ENCODE measurements at places on chromosomes 5 and 9.

- DNase-seq: no peak
Observed at GRCh38 chr5:178123094-178123965, 7.5 kb upstream of the RMND5B start.

DNA sequence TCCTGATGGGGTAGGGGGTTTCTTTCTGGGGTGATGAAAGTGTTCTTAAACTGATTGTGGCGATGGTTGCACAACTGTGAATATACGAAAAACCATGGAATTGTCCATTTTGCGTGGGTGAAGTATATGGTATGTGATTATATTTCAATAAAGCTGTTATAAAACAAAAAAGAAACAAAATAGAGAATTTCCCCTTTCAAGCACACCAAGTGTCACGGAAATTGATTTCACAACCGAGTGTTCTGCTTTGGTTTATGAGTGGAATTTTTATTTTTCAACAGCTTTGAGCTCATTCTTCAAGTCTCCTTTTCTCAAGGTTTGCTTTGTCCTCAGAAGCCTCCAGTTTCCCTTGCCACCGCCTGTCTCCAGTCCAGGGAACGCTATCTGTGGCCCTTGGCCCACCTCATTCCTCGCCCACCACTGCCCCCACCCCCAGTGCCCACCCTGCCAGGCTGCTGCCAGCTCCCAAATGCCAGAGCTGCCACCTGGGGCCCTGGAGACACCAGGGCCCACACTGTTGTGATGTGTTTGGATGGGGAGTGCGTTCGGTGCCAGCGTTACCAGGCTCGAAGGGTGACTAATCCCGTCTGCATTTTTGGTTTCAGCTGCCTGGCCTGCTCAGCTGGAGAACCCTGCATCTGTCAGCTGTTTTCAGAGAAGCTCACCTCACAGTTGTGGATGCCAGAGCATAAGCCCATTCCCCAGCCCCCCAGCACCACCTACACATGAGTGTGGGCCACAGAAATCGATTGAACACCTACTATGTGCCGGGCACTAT lies 30.4 kb downstream of the DUSP1 start:
- no peak for DNase-seq

GRCh38 chr9:99249619-99250018 lies 27.5 kb downstream of the SEC61B start:
- DNase-seq: no peak

- no peak for DNase-seq
Observed at GRCh38 chr9:98935071-98935505, 8.6 kb upstream of the COL15A1 start.

DNA sequence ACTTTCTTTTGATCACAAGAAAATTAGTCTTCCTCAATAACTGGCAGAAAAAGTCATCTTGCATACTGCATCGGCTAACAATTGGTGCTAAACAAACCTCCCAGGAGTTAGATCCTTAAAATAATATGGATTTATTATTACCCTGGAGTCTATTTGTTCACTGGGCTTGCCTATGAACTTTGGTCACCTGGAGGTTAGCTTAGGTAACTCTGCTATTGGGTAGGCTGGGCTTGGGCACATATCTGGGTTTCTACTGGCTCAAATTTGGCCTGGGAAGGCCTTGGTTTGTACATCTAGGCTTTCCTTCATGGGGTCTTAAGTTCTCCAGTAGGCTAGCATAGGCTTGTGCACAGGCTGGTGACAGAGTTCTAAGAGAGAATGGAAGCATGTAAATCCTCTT lies 279.9 kb downstream of the RASEF start:
- no peak for DNase-seq

- DNase-seq: no peak
Observed at GRCh38 chr5:7869474-7870136, 657 bp downstream of the MTRR start.

DNA sequence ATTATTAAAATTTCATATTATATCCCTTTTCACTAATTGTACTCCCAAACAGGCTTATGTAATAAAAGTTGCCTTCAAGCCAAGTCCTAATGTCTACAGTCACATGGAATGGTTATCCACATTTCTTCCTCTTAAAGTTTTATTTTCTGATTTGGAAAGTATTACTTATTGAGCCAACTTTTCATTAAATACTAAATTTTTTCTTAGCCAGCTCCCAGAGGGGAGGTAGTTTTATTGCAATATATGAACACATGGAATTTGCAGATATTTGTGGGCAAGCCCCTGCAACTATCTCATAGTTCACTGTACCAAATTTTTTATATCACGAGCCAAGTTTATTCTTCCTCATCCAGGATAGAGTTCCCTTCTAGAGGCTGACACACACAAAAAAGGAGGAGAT lies 332.8 kb upstream of the PTGER4 start:
- no peak for DNase-seq

GRCh38 chr5:38347896-38348295 lies 89.5 kb downstream of the EGFLAM start:
- no peak for DNase-seq

- DNase-seq: no peak
Observed at GRCh38 chr9:121308765-121309164, 40.8 kb downstream of the GSN start.

DNA sequence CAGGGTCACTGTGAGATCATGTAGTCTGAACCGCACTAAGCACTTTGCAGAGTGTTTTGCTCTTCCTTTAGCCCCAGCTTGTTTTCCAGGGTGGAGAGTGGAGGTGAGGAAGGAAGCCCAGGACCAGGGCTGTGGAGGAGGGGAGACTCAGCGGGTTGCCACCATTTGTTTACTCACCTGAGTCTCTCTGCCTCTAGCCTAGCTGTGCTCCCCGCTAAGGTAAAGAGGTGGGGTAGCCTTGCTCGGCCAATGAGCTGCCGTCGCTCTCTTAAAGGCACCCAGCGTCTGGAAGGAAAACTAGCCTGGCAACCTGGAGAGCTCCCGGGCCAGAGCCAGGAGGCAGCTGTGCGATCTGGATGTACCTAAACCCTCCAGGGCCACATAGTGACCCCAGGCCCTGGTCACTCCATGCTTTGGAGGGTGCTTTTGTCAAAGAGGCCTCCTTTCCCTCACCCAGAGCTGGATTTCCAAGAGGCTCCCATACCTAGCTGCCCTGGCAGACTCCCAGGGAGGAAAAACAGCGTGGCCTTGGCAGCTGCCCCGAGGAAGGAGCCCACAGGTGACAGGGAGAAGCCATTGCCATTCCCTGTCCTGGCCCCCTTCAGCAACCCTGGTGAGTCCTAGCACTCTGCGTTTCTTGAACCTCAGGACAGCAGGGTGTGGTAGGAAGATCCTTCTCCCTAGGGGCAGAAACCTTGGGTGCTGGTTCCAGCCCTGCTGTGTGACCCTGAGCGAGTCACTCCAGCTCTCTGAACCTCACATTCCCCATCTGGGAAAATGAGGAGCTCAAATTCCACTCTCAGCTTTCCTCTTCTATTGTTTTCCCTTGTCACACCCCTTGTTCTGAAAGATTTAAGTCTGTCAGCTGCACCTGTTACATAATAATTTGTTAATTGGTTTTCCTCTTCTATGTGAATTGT lies 42.4 kb upstream of the LARP1 start:
- no peak for DNase-seq

DNA sequence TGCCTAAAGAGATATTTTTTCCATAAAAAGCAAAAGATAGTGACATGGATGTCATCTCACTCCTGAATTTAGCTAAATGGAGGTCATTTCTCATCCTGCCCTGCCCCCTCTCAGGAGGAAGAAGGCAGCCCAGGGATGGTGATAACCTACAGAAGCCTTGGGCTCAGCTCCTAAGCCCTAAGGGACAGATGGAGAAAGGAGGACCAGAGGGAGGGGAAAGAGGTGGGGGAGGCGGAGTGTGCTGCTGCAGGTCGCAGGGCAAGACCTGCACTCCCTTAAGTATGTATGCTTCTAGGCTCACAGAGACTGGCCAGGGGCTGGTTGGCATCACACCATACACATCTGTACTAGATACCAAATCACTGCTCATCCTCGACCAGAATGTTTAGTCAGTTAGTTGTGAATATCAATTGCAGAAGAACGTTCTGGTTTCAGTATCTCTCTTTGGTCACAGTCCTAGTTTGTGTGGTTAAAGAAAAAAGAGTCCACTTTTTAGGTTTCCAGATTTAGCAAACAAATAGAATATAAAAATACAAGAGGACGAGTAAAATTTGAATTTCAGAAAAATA lies 18.4 kb upstream of the CDKN2AIPNL start:
- no peak for DNase-seq

DNA sequence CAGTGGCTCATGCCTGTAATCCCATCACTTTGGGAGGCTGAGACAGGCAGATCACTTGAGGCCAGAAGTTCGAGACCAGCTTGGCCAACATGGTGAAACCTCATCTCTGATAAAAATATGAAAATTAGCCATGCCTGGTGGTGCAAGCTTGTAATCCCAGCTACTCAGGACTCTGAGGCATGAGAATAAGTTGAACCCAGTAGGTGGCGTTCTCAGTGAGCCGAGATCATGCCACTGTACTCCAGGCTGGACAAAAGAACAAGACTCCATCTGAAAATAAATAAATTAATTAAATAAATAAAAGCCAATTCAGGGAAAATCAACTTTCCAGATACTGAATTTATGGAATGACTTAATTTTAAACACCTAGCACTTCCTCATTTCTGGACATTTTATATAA lies 1722.1 kb downstream of the MAT2B start:
- DNase-seq: no peak

DNA sequence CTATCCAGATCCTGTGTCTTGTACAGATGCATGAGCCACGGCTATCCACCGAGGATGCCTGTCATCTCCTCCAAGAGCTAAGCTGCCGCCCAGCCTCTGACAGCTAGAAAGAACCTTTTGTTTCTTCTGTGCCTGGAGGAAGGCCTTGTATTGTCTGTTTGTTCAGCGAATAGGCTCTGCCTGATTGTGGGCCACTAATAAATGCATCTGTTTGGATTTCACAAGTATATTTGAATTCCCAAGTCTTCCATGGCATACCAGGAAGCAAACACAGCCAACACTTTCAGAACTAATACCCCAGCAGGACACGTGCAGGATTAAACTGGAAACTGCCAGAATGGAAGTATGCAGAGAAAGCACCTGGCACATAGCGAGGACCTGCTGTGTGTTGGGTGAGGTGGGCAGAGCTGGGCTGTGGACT lies 92.7 kb upstream of the NEURL1B start:
- DNase-seq: no peak

Data from activated effector memory CD4-positive, alpha-beta T cell treated with Interleukin-2 at 50 U/mL for 16 hours (primary cell).